SK-MEL-5 (cell line): ENCODE measurements at places on chromosomes 11 and 22. TPM values are rescaled to one million over a fixed set of nuclear protein-coding genes. Genes with fewer than 3 reads are reported as not detected.

The C22orf31 gene
- not detected in 2 replicates for total RNA-seq

The GGTLC2 gene
- not detected in 2 replicates for total RNA-seq

The MYBPC3 gene
- total RNA-seq = not detected in 2 replicates

The CLMP gene
- total RNA-seq = not detected in 2 replicates

The KIRREL3 gene
- total RNA-seq = not detected in 2 replicates

The CREB3L1 gene
- total RNA-seq = 0.13 TPM in 1 of 2 replicates, not detected in the other

The DBX1 gene
- not detected in 2 replicates for total RNA-seq

The NRGN gene
- total RNA-seq = 0.87 TPM in 1 of 2 replicates, not detected in the other
